ENCODE measurements at places on chromosomes 5 and 9.

- DNase-seq: no peak
Measured at GRCh38 chr9:134176599-134176968, 12.2 kb upstream of the RNU6ATAC start.

GRCh38 chr9:123712399-123712798, 217.5 kb downstream of the DENND1A start:
- DNase-seq: no peak

DNA sequence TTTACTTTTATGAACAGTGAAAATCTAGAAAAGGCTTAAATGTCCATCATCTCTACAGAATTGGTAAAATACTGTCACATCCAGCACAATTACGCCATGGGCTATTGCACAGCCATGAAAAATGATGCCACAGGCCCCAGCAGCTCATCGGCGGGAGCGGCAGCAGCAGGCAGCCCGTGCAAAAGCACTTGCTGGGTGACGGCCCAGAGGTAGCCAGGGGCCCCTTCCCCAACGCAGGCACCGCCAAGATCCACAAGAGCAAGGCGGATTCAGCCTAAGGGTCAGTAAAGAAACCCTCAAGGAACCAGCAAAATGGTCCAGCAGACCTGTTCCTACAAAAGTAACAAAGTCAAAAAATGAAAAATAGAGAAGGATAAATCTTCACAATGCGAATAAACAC, 272.7 kb downstream of the AGTPBP1 start:
- no peak for DNase-seq

- no peak for DNase-seq
Measured at GRCh38 chr5:36017004-36017403, 25.8 kb upstream of the UGT3A1 start.

DNA sequence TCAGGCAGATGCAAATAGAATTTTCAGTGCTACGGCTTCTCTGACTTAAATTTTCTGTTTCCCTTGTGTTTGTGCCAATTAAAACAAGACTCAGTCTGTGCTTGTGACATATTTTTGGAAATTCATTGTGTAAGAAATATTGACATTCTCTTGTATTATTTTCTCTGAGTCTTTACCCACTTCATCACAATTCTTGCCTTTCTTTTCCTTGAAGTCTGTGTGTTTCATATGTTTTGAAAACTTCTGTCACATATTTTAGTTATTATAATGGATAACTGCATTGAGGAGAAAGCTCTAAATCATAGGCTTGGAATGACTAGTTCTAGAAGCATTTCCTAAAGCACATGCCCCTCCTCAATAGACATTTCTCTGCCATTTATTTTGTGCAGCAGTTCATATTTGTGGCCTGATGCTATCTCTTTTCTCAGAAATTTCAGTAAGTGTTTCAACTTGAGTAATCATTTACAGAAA, 206.6 kb downstream of the PALM2AKAP2 start:
- no peak for DNase-seq

DNA sequence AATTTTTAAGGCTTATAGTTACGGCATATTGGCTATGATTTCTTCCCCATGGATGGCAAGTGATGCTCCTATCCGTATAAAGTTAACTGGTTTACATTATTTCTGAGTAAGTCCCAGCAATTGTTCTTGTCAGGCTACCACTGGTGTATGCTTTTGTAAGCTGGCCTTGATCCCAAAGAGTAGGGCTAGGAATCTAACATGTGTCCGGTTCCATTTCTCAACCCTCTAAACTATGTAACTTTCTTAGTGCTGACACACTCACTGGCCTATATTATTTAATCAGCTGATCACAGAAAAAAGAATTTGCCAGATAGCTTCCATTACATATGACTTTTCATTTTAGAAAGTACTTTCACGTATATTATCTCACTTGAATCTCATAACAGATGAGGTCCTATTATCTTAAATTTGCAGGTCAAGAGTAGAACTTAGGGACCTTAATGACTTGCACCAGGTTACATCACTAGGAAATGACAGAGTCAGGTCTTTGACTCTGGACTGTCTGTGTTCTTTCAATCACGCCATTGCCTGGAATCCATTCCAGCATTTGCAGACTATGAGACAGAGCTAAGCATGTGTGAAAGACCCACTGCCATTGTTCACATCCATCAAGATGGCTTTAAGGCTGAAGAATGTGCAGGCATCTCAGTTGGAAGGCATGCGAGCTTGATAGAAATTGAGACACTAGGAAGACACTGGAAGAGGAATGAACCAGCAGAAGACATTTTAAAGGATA, 362.9 kb downstream of the ARRDC3 start:
- DNase-seq: no peak

DNA sequence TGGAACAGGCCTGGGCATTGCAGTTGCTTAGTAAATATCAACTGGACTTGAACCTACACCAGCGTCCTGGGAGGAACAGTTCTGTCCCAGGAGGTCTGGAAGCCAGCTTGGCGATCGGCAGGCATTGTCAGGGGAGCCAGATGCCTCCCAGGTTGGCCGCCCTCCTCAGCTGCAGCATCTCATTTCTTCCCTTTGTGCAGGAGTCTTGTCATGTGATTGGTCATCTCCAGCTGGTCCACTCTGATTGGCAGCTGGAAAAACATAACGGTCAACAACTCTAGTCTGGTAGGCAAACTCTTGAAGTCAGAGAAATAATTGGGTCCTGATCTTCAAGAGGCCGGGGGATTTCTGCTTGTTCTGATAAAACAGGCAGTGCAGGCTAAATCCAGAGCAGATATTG, 29.6 kb upstream of the NCS1 start:
- no peak for DNase-seq

GRCh38 chr5:168209244-168209995, 82.0 kb upstream of the WWC1 start:
- no peak for DNase-seq

GRCh38 chr5:113035096-113035495, 58.5 kb downstream of the DCP2 start:
- no peak for DNase-seq

DNA sequence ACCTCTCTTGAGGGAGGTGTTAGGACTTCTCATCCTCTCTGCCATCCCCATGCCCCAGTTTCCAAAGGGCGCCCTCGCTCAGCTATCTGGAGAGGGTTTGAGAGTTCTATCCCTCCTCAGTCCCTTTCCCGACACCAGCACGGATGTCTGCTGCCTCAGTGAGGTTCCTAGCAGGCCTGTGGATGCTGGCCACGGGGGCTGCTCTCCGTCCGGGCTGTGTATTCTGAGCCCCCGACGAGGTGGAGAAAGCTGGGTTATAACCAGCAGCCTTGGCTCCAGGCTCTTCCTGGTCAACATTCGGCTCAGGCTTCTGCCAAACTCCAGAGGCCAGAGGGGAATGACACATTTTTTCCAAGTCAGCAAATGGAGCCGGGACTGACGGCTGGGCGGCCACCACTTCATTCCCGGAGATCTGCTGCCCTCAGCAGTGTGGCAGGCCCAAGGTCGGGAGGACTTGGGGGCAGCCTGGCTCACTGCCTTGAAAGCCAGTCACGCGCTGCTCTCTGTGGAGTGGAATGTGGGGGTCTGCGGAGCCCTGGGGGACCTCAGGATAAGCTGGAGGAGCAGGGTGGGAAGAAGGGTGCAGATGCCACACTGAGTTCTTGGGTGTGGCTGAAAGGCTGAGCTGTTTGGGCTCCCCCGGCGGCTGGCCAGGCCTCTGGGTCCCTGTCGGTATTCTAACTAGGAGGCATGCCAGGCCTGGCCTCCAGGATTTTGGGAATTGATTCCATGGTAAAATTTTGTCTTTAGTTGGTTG, 27.4 kb downstream of the PTPA start:
- no peak for DNase-seq

DNA sequence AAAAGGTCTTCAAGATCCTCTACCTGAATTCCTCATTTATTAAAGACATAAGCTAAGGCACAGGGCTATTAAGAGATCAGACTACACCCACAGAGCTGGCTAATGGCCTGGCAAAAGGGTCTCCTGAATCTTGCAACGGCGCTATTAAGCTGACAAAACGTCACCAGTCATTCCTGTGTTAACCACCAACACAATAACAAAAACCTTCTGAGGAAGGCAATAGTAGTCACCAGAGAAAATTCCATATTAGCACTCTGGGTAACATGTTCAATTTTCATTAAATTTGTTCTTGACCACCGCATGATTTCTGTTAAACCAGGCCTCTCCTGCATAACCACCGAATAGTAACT, 77.0 kb downstream of the GNAQ start:
- DNase-seq: no peak

DNA sequence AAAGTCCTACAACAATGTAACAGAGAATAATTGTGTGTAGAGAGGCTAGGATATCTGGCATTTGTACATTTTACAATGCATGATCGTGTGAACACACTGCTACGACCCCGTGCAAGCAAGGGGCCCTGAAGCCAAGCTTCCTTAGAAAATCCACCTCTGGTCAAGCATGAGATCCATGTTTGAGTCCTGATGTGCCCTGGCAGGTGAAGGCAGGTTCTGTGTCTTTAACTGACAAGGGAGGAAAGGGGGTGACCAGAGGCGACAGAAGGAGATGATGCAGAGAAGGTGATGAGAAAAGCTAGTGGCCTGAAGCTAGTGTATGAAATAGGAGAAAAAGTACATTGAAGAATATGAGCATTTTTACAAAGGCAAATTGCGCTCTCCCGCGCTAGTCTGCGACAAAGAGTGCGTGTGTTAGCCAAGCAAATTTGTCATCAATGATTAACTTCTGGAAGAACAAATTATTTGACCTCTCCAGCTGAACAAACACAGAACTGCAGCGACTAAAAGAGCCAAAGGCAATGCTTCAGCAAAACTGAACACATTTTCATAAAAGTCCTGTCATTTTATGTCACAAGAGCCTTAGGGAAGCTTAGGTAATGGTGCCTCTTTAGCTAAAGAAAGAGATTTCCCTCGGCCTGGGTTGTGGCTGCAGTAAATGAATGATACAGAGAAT, 101.7 kb upstream of the DAPK1 start:
- no peak for DNase-seq

- no peak for DNase-seq
Measured at GRCh38 chr5:83724935-83725334, 4.3 kb upstream of the HAPLN1 start.

DNA sequence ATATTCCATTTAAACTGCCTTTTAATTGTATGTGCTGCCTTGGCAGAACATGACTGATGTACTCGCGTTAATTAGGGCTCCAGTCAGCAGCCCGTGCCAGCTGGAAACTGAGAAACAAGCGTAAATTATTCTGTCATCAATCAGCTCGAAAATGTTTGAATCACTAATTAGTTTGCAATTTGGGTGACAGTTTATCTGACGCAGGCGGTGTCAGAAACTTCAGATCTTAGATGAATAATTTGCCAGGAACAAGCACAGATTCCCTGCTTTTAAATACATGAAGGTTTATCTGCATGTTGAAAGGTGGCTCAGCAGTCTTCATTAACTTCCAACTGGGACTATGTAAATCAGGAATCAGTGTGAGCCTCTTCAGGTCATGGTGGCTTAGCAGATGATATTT, 176.0 kb upstream of the TLE4 start:
- DNase-seq: no peak

- DNase-seq: no peak
Measured at GRCh38 chr5:120734033-120734432, 269.9 kb downstream of the PRR16 start.

DNA sequence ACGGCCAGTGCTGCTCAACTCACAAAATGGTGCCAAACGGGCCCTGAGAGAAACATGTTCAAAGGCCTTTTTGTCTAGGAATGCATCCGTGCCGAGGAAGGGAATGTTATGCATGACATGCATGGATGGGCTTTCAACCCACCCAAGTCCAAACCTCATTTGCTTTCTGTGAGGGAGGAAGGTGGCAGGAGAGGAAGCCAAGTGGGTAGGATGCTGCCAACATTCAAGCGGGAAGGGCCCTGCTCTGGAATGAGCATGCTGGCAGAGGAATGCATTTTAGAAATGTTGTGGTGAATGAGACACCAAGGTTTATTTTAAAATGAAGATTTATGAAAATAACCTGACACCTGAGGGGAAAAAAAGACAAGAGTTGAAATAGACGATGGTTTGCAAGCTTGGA, 479.1 kb downstream of the CCDC171 start:
- no peak for DNase-seq

- DNase-seq: no peak
Measured at GRCh38 chr5:4137781-4138180, 542.1 kb downstream of the IRX1 start.

- no peak for DNase-seq
Measured at GRCh38 chr9:37239224-37239859, 119.0 kb downstream of the ZCCHC7 start.

DNA sequence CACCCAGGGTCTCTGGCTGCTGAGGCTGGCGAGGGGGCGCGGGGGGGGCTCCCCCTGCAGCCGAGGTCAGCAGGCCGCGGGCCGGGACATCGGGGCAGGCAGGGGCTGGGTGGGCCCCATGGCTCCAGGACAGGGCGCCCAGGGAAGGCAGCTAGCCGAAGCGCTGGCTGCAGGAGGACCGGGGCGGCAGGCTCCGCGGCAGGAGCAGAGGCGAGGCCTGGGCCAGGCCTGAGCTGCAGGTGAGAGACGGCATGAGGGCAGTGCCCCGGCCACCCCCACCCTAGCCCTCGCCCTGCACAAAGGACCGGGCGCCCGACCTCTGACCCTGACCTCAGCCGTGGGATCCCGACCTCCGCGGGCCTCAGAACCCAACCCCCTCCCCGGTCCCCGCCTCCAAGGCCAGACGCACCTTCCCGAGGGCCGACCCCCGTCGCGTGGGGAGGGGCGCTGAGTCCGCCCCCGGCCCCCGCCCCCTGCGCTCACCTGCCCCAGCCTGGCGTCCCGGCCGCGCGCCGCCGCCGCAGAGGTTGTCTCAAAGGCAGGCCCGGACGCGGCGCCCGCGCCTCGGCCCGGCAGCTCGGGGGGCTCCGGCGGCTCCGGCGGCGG, 431 bp downstream of the RNF208 start:
- DNase-seq: no peak

GRCh38 chr5:6452622-6453504, 4.2 kb downstream of the UBE2QL1 start:
- DNase-seq: no peak

GRCh38 chr5:114447084-114447773, 85.4 kb downstream of the KCNN2 start:
- no peak for DNase-seq

DNA sequence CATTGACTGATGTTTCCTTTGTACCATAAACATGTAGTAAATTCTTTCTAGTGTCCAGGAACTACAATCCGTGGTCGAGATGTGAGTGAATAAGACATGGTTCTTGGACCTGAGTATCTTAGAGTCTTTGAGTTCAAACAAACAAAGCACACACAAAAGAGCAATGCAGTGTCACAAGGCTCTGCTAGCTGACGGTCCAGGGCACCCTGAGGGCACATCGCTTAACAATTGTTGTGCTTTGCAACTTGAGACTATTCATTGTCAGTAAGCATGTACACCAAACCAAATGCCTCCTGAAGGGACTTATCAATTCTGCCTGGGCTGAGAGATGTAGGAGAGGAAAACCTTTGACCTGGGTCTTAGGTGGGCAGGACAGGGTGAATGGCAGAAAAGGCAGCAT, 84.8 kb downstream of the CAMK4 start:
- no peak for DNase-seq

GRCh38 chr5:104327801-104328200, 765.2 kb upstream of the NUDT12 start:
- no peak for DNase-seq

GRCh38 chr9:100884518-100884917, 144.0 kb upstream of the PLPPR1 start:
- no peak for DNase-seq

GRCh38 chr9:95118596-95118995, 198.9 kb downstream of the FANCC start:
- DNase-seq: no peak
